Anterior cingulate cortex (tissue), 58 donors: ENCODE measurements at places on chromosomes 7 and 10.

GRCh38 chr10:71487726-71488125 lies 91.0 kb downstream of the CDH23 start:
- DNase-seq = no peak

DNA sequence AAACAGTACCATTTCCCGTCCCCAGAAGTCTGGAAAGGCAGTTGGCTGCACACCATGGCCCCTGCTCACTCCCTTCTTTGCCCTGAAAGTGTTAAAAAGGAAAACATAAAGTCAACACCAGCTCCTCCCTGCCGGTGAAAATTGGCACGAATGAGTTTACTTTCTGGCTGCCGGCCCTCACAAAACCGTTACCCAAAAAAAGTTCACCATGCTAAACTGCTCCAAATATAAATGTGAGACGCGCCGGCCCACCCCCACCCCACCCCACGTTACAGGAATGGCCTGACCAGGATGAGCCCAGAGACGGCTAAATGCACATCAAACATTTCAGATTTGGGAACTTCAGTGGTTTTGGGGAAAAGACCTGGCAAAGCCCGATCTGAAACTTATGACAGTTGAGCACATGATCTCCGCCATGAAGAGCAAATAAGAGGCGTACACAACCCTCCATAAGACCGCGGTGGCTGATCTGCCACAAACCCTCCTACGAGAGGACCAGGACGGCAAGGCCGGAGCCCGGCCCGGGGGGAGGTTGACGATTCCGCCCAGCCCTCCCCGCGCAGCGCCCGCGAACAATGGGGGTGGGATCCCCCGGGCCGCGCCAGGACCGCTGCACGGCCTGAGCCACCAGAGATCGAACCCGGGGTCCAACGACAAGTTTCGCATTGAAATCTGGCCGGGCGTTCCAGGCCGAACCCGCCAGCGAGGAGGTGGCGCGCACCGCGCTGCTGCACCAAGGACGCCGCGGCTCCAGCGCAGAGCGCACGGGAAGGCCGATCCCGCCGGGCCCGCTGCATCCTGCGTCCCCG lies 952 bp downstream of the DIP2C start:
- no peak for DNase-seq

GRCh38 chr10:97542169-97543024 lies 30.2 kb upstream of the ANKRD2 start:
- peak; percentile 53 for DNase-seq

DNA sequence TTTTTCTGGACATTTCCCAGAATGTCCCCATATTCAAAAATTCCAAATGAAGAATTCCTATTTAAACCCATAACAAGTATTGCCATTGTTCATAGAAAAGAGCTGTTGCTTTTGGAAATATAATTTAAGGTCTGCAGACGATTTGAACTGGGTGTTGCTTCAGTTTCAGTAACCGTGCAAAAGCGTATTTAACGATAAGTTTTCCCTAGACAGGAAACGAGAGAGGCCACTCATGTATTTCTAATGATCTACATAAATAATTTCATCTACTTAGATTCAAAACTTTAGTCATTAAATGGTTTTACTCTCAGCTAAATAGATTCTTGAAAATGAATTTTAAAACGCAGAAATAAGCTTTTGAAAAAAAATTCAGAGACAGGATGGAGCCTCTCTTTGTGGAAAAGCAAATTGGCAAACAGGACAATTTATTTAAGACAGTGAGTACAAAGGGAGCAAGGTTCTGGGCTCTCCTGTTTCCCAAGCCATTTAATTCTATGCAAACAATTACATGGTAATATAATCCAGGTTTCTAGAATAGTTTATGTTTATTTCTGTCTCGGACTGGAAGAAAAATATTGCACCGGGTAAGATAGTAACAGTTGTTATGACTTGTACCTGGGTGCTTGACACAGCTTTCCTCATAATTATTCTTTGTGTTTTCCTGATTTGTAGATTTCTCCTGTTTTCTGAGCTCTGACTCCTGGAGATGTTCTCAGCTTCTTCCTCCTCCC lies 263.0 kb downstream of the BAMBI start:
- DNase-seq = no peak

DNA sequence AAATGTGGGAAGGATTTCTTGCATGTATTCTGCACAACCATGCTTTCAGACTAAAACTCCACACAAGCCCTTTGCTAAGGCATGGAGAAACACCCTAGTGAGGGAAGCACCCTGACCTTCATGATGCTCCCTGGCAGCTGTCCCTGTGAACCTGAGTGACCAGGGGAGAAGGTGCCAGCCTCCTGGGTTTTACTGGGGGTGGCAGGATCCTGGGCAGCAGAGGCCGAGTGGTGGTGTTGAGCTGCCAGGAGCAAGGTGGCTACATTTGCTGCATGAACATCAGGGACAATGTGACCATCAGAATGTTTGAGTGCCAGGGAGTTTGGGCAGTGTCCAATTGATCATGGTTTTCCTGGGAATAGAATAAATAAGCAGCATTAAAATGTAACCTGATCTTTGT lies 437.9 kb downstream of the TCERG1L start:
- DNase-seq = no peak

DNA sequence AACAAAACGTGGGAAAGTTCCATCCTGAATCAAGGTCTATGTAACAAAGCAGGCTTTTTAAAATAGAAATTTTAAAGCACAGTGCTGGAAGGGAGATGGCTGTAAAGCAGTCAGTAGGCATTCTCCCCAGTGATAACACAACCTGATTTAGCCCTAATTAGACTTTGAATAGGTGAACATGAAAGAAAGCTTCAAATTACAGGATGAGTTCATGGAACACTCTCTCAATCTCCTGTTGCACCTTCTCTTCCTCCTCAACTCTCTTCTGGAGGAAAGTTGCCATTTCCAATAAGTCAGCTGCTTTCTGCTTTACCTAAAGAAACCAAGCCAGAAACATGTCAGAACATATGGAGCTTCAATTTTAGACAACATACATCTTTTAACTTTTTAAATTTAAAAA lies 20.1 kb downstream of the SFR1 start:
- DNase-seq = no peak

GRCh38 chr10:126250045-126250444 lies 138.2 kb downstream of the ADAM12 start:
- DNase-seq = no peak

- DNase-seq = no peak
Measured at GRCh38 chr7:148787571-148788295, 89.0 kb downstream of the CUL1 start.

GRCh38 chr7:131107337-131108211 lies 220.1 kb upstream of the MKLN1 start:
- DNase-seq = peak; percentile 67

DNA sequence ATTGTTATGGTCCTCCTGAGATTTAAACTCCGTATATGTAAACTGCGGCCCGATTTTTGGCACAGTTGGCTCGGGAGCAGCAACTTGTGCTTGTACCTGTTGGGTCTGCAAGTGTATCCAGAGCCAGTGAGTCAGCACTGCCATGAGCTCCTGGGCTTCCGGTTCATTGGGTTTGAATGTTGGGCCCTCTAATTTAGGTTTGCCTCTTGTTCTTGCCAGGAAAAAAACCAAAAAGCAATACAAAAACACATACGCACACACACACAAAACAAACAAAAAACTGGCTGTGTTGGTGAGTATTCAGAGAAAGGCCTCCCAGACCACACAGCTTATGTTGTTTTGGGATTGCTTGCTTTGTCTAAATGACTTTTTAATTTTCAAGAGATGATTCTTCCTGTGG lies 26.3 kb downstream of the SND1 start:
- DNase-seq = no peak

DNA sequence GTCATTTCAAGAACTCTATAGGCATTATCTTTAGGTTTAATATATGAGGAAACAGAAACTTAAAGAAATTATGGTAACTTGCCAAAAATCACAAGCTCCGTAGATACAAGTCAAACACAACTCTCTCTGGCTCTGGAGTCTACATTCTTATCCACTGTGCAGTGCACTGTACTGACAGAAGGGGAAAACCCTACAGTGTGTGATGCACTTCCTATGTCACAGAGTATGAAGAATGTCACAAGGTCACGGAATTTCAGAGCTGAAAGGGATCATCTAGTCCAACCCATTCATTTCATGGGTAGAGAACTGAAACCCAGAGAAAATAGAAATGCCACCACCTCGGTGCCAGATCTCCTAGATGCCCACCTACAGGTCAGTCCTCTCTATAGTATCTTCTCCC lies 86.1 kb downstream of the LRRTM3 start:
- DNase-seq = no peak

DNA sequence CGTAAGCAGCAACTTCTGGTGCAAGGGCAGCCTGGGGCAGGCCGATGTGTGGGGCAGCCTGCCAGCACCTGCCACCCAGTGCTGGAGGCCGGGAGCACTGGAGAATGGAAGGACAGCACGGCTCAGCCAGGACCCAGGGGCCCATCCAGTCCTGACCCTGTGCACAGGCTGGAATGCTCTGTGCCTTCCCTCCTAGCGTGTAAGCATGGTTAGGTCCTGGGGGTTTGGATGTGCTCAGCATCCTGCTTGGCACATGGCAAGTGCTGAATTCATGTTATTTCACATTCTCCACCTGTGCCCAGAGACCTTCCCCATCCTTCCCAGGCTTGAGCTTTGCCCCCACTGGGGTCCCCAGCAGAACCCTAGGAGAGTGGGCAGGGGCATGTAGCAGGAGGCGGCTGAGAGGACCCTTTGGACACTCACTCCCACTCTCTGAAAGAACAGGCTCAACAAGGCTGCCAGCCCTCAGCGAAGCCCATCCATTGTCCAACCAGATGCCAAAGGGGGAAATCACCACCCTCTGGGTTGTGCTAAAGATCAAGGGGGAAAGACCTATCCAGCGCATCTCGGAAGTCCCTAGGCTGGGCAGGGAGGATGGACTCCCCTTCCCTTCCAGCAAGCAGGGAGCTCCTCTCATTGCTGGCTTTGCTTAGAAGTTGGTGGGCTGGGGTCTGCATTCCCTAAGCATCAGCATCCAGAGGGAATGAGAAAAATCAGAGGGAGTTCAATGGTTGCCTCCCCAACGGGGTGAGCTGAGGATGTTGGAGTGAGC lies 29.7 kb downstream of the ANXA8 start:
- DNase-seq = no peak

GRCh38 chr10:92627845-92628480 lies 35.0 kb downstream of the KIF11 start:
- no peak for DNase-seq

- DNase-seq = no peak
Measured at GRCh38 chr10:58754469-58755339, 242.0 kb downstream of the BICC1 start.

DNA sequence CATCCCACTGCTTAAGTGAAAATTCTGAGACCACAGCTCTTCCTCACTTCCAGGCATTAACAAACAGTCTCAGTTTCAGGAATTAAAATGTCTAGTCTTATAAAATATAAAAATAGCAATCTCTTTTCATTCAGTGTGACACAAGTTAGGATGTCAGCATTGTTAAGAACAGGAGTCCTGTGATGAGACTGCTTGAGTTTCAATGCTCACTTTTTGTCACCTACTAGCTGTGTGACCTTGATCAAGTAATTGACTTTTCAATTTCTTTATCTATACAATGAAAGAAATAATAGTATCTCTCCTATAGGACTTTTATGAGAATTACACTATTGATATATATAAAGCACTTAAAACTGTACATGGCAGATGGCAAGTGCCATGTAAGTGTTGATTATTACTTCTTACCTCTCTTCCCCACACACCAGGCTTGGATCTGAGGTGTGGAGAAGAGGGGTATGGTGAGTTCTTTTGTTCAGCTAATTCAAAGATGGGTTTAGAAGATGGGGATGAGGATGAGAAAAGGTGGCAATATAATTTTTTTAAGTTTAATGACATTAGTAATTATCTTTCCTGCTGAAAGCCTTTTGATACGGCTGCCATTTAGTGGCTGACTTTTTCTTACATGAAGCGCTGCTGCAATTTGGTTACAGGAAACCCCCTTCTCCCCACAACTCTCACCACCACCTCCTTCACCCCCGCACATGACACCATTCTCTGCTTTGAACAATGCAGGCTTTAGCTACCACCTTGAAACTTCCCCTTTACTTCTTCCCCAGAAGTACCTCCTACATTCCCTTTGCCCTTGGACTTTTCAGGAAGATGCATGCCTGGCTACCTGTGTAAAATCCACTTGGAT lies 20.8 kb upstream of the HYAL4 start:
- DNase-seq = no peak

DNA sequence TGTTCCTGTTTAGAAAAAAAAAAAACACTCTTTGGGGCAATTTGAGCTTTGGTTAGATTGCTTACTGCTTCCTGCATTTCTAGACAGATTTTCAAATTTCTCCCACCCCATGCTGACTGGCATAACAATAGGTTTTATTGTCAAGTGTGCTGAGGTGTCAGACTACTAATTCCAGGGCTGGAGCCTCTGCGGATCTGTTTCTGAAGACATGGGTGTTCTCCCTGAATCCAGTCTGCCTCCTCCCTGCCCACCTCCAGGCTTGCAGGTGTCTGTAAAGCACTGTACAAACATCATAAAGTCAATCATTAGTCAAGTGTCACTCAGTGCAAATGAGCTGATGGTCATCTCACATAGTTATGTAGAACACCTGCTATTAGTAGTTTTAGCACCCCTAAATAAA lies 292.4 kb downstream of the GATA3 start:
- no peak for DNase-seq

- no peak for DNase-seq
Measured at GRCh38 chr7:2065528-2065927, 167.2 kb downstream of the MAD1L1 start.

GRCh38 chr7:57225666-57226065 lies 93.4 kb upstream of the ZNF479 start:
- DNase-seq = no peak

GRCh38 chr10:60704471-60704870 lies 73.8 kb upstream of the CDK1 start:
- no peak for DNase-seq

DNA sequence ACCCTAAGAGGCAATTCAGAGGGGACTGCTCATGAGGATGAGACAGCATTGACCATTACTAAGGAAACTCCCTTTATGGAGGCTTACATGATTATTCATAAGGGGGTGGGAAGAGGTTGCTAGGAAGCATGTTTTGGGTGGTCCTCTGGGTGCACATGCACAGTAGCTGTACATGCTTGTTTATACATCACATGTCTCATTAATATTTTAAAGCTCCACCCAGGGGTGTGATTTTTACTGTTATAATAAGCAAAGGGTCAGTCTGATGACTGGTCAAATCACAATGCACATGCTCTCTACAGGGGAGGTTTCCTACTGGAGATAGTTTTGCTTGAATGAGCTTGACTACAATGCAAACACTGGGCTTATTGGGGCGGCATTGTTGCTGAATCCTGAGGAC lies 23.8 kb upstream of the PPP1R9A start:
- DNase-seq = no peak

DNA sequence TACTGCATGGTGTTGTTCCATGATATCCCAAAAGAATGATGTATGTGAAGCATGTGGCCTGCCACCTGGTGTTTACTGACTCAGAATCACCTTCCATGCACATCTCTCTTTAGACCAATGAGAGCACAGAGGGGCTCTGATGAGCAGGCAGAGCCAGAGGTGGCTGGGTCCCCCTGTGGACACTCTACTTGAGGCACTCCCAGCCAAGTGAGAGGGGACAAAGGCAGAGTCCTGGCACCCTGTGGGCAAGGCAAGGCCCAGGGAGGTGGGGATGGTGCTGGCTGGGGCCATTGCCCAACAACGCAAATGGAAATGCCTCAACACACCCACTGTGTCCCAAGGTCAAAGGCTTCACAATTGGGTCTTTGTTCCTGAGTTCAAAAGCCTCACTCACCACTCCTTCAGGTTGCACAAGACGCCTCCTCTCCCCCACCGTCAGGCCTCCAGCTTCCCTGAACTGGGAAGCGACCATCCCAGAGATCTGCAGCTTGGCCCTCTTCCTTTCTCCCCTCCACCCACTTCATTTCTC lies 164.6 kb downstream of the NEURL1 start:
- no peak for DNase-seq

- no peak for DNase-seq
Measured at GRCh38 chr7:137992550-137993394, 9.1 kb downstream of the CREB3L2 start.

- no peak for DNase-seq
Measured at GRCh38 chr7:134941185-134941900, 45.0 kb upstream of the AGBL3 start.
